Activated CD4-positive, alpha-beta T cell treated with anti-CD3 and anti-CD28 coated beads for 24 hours (primary cell): ENCODE measurements at places on chromosomes 3 and 15.

GRCh38 chr3:180626844-180627243 lies 24.9 kb downstream of the TTC14 start:
- DNase-seq, result no peak

DNA sequence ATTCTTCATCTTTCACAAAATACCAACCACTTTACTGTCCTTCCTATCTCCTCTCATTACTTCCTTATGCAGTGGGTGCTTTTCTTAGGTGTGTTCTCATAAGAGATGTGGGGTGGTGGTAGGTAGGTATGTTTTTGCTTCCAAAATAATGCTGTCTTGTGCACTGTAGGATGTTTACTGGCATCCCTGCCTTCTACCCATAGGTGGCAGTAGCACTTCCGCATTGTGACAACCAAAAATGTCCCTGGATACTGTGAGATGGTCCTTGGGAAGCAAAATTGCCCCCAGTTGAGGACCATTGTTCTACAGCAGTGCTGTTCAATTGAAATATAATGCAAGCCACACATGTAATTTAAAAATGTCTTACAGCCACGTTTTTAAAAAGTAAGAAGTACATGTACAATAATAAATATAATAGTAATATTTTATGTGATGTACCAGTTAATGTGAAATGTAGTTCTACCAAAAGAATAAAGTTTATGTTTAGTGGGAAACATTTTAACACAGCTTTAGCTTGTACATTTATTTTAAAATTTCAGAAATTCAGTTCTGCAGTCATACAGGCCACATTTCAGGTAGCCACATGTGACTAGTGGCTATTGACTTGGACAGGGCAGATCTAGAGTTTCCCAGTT lies 75.2 kb downstream of the NEO1 start:
- DNase-seq, result peak; percentile 8

DNA sequence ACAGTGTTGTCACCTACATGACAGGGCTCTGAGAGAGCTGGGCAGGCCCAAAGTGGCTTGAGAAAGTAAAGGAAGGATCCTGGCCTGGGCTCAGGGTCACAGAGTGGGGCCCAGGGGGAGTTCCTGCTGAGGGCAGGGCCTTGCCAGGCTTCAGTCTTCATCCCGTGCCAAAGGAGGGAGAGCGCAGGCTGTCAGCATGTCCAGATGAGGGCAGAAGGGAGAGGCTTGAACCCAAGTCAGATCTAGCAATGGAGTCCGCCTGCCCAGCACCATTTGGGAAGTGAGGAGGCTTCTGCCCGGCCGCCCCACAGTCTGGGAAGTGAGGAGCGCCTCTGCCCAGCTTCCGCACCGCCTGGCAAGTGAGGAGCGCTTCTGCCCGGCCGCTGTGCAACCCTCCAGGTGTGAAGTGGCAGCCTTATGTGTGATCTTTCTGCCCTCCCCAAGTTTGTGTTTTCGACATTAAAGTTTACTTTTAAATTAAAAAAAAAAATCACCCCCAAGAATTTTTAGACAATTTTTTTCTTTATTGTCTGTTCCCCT lies 303.6 kb upstream of the PROK2 start:
- no peak for DNase-seq

- no peak for DNase-seq
Measured at GRCh38 chr15:71658827-71659729, 151.3 kb upstream of the NR2E3 start.

GRCh38 chr3:49013738-49014660 lies 4.4 kb downstream of the DALRD3 start:
- DNase-seq, result peak; percentile 31

DNA sequence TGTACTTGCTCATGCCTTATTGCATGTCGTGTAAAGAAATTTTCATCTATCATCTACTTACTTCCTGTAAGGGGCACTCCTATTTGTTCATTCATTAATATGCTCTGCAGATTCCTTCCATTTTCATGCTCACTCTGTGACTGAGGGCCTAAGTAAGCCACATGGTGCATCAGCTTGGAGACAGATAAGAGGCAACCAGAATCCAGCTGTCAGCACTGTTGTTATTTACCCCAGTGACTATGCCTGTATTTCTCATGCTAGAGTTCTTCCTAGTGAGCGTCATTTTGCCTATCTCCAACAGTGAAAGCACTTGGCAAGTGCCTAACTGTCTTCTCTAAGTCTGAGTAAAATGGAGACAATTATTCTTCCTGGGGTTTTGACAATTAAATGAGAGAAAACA lies 124.8 kb upstream of the ABI3BP start:
- DNase-seq, result no peak

DNA sequence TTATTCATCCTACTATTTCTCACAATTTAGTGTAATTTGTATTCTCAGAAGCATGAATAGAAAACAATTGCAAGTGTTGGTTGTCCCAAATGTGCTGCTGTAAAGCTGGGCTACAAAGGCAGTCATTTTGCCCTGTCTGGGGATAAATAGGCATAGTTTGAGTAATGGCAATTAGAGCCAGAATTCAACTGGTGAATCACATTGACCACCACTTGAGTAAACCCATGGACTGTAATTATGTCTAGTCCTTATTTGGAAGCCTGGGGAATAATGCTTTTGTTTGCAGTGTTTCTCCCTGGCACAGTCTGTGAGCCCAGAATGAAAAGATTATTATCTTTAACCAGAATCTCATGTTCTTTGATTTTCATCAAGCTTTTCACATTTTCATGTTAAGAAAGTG lies 30.5 kb upstream of the CHL1 start:
- no peak for DNase-seq

DNA sequence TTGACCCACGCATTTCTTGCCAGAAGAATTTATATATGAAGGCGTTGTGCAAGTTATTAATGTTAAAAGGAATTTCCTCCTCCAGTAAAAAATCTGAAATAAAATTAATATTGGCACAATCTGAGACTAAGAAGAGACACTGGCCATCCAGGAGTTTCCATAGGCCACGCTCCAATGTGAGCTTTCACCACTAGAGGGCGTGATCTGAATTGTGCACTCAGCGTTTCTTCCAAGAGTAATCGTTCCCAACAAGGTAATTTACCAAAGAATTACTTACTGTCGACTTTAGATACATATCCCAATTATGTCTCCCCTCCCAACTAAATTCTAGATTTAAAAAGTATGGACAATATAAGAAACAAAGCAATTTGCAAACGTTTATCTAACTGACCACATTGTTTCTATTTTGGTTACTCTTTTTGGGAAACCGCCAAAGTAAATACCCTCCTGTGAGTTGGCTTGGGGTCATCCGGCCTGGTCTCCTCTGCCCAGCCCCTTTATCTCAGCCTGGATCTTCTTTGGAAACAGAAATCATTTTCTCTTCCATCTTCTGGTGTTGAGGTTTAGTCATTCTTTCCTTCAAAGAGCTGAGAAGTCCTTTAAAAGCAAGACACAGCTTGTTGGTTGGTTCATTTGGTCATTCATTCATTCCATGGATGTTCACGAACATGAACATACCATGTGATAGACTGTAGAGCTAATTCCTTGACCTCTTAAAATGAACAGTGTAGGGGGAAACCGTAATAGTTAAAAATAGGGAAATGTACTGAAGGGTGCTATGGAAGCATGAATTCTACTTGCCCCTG lies 26.2 kb downstream of the POLR2M start:
- DNase-seq, result peak; percentile 33

DNA sequence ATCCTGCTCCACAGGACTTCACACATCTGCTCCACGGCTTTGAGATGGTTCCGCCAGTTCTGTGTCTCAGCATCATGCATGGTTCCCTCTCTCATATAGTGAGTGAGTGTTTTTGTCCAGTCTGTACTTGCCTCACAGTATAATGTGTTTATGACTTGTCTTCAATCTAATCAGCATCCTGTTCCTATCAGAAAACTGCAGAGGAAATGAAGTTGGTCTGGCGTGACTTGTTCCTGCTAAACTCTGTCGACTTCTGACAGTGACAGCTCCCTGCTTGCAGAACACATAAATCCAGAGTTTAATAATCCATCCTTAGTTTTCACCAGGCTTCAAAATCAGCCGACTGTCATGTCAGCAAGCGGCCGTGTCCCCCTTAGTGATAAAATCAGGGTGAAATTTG lies 222.3 kb downstream of the SLCO3A1 start:
- DNase-seq, result no peak

DNA sequence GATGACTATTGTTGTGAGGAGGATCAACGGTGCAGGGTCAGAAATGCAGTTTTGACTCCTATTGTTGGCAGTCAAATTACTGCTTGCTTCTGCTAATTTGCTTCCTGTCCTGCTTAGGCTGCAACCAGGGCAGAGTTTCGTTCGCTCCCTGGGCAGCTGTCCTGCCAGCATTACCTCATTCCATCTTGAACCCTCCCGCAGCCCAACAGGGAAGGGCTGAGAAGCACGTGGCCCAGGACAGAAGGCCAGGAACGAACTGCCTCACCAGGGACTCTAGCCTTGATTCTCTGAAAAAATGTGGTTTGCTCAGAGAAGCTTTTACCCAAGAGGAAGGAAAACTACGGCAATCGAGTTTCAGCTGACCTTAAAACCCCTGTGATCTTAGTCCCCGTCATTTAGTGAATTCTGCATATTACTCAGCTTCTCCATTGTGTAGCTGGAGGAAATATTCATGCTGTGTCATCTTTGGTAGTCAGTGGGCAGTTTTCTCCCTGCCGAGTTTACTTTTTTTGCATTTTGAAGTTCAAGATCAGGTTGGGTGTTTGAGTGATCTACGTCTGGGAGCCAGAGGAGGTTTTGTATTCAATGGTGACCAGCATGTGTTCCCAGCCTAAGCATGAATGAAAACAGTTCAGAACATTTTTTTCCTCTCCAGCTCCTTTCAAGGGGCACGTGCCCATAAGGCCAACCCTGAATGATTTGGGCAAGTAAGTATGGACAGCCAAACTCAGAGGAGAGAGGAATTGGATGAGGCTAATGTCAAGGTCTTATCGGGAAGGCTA lies 23.0 kb downstream of the TLNRD1 start:
- DNase-seq, result no peak

- DNase-seq, result no peak
Measured at GRCh38 chr3:108079043-108079442, 11.8 kb downstream of the CD47 start.

DNA sequence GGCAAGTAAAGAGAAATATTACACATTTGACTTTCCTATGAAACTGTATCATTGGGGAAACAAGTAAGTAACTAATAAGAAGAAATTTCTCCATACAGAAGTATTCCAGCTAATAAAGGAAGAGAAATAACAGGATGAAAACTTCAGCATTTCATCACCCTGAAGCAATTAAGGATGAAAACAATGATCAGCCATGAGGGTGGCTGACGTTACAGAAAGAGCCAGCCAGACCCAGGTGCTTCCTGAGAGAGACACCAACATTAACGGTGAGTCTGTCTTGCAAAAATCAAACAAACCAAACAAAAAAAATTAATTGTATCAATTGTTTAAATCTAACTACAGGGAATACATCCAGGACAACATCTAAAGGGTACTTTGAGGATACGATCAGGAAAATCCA lies 190.0 kb downstream of the ARRDC4 start:
- DNase-seq, result no peak

DNA sequence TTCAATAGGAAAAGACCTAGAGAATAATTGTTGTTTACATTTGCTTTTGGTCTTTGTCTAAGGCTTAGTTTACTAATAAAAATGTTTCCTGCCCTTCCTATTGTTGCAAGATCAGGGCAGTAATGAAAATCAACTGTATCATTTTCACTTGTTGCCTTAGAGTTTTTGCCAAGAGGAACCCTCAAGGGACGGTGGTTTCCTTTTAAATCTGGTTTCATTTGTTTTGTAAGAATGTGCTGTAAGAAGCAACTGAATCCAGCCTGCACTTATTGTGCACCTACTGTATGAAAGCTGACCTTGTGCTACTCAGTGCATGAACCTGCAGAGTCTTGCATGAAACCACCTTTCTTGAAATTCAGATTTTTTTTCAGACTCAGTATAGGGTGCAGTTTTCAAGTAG lies 5.3 kb downstream of the IGF1R start:
- DNase-seq, result no peak

GRCh38 chr15:88431441-88431840 lies 35.7 kb downstream of the MRPL46 start:
- DNase-seq, result no peak

DNA sequence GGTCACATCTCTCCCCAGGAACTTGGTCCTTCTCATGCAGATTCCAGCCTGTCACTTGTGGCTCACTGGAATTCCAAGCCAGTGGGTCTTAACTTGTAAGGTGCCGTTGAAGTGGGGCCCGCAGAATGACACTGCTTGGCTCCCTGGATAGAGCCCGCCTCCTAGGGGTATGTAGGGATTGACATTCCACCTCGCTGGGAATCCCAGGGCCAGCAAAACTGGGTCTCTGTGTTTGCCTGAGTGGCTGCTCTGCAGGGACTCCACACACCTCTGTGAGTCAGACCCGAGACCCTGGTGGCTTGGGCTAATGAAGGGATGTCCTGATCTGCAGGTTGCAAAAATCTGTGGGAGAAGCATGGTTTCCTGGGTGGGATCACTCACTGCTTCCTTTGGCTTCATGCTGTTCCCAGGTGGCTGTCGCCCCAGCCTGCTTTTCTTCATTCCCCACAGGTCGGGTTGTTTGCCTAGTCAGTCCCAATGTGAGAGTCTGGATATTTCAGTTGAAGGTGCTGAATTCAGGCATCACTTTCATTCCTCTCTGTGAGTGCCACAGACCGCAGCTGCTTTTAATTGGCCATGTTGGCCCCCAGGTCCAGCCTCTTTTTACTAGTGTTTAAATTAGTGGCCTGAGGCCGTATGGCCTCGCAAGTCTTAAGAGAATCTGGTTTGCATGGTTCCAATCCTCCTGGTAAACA lies 156.0 kb upstream of the TRIM42 start:
- no peak for DNase-seq
